ENCODE measurements at places on chromosomes 3 and 15.

- no peak for DNase-seq
These were observed 2.3 kb downstream of the SETD5 start for GRCh38 chr3:9399746-9400145.

GRCh38 chr15:70892912-70893560 lies 410 bp downstream of the LRRC49 start:
- DNase-seq, result no peak

DNA sequence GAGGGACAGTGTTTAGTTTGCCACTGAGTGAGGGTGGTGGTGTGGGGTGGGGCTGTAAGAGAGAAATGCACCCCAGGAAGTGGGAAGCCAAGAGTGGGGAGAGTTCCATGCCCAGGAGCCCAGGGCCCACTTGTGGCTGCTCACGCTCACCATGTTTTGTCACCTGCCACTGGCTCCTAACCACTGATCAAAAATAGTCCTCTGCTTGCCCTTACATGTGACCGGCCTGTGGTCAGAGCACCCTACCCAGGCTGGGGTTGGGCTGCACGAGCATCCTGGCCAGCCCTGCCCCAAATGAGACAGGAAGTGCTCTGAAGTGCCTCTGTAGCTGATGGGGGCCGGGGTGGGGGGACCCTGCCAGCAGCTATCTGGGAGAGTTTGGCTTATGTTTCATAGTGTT lies 216.3 kb downstream of the RPLP1 start:
- peak; percentile 31 for DNase-seq

DNA sequence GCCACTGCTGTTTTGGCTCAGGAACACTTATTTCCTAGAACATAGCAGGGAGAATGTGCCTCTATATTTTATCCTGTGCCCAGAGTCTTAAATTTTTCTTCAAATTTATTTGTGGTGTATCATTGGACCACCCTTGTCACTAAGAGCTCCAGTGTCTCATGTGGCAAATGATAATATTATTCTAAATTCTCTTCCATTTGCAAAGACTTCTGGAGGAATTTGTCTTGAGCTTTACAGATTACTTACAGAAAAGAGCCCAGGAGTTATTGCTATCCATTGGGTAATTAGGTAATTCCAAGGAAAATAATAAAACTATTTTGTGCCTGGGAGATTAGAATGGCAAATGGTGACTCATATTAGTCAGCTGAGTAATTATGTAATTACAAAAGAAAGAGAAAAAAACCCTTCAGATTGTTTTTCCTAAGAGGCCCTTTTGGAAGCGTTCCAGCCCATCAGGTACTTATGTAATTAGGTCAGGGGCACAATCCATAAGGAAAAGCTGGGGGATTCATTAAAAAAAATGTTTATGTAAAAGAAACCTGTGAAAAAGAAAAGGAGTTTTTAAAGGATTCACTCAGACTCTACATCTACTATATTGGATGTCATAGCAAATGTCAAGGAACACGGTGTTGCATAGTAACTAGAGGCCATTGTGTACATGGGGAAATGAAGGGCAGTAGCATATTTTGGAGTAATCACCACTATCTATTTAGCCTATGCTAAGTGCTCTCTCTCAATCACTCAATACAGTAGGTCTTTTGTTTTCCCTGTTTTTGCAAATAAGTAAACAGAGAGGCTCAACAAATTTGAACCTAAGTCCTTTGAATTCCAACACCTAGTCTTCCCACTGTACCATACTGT lies 380.9 kb upstream of the RARB start:
- no peak for DNase-seq

DNA sequence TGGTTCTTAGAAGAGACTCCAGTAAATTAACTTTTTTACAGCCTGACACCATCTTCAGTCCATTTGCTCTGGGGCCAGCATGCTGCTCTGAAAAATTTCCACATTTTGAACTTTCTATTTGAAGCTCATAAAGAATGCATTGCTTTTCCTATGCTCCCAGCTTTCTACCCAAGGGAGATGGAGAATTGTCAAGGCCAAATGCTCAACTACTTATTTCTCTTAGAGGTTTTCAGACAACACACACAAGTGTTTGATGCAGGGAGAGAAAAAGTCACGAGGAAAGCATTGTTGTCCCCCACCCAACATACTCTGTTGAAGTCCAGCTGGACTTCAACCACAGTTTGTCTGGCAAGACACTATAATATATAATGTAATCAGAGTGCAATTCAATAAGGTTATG lies 100.3 kb upstream of the CADPS start:
- DNase-seq, result no peak
